ENCODE measurements at places on chromosomes 3 and 15.

DNA sequence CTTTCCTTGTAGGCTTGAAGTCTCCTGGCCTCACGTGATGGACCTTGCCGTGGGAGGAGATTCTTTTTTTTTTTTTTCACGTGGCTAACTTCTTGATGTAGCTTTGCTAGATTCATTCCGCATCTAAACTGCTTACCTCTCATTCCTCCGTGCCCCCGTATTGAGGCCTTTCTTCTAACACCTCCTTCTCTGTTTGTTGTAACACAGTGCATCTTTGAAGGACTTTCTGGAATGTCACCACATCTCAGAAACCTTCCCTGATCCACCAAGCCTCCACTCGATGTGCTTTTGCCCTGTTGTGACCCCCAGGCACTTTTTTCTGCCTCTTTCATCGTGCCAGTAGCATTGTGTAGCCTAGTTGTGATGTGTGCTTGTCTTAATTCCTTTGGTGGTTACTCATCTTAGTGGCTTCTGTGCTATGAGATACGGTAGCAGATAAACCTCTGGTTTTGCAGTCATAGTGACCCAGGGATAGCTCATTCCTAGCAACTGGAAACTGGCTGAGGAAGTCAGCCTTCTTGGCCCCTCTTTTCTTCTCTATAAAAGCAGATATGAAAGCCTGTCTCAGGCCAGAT is 1.6 kb upstream of the BNC1 start:
- no peak for DNase-seq

GRCh38 chr3:117586161-117586560 is 876.6 kb downstream of the TUSC7 start:
- DNase-seq = no peak

GRCh38 chr3:124267406-124267805 is 275.5 kb upstream of the ROPN1 start:
- no peak for DNase-seq

GRCh38 chr3:136296960-136297359 is 46.8 kb downstream of the PCCB start:
- DNase-seq = no peak

- no peak for DNase-seq
These were observed 14.7 kb downstream of the CCR1 start for GRCh38 chr3:46193436-46193835.

DNA sequence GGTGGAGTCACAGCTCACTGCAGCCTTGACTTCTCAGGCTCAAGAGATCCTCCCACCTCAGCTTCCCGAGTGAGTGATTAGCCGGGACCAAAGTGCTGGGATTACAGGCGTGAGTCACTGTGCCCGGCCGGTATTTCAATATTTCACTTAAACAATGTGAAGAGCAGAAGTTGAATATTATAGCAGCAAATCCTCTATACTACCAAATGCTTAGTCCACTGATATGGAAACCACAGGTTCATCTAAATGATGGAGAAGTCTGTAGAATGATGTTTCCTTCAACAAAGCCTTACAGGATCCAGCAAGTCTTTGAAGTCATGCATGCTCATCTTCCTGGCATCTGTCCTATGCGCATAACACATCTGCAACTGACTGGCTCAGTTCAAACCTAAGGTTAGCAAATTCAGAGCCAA is 20.3 kb upstream of the UACA start:
- DNase-seq = no peak

DNA sequence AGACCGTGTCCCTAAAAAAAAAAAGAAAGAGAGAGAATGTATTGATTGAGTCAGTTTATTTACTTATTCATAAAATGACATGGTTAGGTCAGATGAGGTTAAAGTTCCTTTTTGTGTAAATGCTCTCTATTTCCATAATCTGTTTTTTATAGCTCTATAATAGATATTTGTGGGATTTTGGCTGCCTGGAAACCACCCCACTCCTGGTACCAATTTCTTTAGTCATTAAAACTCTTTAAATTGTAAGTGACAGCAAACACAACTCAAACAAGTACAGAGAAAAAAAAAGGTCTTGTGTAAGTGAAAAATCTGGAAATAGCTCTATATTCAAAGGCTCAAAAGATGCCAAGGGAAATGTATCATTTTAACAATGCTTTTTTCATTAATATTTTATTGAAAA is 11.0 kb upstream of the PPP4R2 start:
- DNase-seq = no peak

DNA sequence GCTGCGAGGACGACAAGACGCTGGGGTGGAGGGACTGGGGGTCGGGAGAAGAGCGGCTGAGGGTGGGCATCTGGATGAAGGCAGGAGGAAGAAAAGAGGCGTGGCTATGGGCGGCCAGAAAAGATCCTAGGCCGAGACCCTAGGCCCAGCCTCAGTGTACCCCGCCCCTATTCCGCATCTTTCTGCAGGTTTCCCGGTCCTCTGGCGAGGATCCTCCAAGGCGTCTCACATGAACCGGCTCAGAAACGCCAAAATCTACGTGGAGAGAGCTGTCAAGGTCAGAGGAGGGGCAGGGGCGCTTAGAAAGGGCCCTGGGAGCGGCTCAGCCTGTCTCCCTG is 340 bp downstream of the TTLL3 start:
- no peak for DNase-seq

- no peak for DNase-seq
These were observed 138.3 kb upstream of the UBP1 start for GRCh38 chr3:33578325-33579177.

GRCh38 chr3:13564751-13565560 is 16.0 kb downstream of the FBLN2 start:
- DNase-seq = no peak

DNA sequence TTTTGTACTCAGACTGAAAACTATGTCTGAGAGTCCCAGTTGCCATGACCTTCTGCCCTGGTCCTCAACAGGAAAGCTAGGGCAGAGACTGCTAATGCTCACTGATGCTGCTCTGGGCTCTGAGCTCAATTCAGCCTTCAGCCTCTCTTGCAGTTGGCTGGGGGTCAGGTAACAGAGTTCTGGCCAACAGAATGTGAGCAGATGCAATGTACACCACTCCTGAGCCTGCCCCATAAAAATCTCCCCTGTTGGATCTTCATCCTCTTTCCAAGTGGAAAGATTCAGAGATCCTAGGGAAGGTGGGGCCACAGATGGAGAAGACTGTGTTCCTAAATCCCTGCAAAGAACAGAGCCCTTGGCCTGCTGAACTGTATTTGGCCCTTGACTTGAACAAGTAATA is 87.8 kb downstream of the PDZRN3 start:
- no peak for DNase-seq

DNA sequence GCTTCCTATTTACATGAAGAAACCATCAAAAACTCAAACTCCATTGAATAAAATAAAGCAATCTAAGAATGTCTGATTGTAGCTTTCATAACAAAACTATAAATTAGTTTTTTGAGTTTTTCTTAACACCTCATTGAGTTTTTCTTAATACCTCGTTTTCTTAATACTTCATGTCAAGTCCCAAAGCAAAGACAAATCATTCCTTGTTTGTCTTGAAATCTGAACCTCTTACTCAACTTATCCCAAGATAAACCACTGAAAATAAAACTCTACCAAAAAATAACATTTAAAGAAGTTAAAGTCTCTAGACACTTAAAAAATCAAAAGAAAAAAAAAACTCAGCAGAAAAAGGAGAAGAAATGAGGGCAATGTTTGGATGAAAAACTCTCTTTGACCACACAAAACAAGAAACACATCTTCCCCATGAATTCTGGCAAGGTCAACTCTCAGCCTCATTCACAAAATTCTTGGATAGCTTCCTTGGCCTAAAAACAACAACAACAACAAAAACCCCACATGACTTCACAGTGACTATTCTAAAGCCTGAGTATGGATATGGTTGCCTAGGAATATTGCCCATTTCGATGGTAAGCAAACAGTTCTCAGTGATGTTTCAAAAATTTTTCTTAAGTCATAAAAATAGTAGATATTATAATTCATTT is 38.2 kb downstream of the TMCC1 start:
- DNase-seq = no peak

- DNase-seq = no peak
These were observed 21.4 kb downstream of the CCDC191 start for GRCh38 chr3:114034787-114035545.

DNA sequence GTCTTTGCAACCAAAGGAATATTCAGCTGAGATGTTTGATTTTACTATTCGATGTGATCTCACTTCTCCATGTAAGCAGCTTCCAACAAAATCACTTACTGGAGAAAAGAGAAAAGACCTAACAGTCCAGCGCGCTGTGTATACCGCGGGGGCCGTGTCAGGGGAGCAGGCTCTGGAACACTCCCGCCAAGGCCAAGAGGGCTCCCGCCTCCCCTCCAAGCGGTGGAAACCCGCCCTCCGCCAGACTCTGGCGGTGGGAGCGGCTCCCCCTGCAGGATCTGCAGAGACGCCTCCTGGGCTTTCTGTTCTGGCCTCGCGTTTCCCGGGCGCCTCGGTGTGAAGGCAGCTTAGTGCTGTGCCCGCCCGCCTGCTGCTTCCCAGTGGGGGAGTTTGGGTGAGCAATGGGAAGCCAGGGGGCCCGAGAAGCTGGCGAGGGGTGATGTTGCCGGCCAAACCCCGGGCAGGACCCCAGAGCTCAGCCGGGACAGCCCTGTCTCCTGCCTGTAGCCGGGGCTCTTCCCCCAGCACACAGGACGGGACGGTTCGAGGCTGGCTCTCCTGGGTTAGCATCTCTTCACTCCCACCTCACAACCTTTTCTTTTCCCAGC is 36.3 kb downstream of the CHST14 start:
- DNase-seq = peak; percentile 41

- no peak for DNase-seq
These were observed 610.8 kb downstream of the NTRK3 start for GRCh38 chr15:87645723-87646122.

GRCh38 chr15:88069561-88069960 is 187.0 kb downstream of the NTRK3 start:
- no peak for DNase-seq

GRCh38 chr15:51866751-51867150 is 37.3 kb downstream of the TMOD3 start:
- no peak for DNase-seq

DNA sequence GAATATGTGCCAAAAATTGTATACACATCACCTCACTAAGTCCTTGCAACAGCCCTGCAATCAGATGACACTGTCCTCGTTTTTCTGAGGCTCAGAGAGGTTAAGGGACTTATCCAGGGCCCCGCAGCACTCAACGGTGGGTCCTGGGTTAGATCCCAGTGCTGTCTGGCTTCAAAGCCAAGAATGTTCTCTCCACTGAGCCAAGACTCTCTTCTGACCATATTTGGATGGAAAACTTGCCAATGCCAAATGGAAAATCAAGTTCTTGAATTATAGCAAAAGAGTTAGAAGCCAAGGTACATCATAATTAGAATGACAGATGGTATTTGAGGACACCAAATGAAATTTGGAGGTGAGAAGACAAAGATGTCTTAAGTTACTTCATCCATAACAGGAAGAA is 75.9 kb downstream of the NCEH1 start:
- DNase-seq = no peak

DNA sequence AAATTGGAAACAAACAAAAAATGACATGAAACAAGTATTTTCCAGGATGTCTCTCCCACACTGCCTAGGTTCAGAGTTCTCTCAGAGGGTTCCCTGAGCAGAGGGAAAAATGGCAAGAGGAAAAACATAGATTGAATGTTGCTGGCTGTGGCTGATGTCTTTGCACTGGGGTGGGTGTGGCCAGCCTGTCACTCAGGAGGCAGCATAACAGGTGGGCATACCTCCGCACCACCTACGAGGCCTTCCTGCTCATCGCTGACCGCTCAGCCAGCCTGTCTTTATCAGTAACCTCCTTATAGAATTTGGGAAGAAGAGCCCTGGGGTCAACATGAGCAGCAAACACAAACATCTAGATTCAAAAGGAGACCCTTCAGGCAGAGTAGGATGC is 216.6 kb upstream of the UMPS start:
- DNase-seq = no peak

DNA sequence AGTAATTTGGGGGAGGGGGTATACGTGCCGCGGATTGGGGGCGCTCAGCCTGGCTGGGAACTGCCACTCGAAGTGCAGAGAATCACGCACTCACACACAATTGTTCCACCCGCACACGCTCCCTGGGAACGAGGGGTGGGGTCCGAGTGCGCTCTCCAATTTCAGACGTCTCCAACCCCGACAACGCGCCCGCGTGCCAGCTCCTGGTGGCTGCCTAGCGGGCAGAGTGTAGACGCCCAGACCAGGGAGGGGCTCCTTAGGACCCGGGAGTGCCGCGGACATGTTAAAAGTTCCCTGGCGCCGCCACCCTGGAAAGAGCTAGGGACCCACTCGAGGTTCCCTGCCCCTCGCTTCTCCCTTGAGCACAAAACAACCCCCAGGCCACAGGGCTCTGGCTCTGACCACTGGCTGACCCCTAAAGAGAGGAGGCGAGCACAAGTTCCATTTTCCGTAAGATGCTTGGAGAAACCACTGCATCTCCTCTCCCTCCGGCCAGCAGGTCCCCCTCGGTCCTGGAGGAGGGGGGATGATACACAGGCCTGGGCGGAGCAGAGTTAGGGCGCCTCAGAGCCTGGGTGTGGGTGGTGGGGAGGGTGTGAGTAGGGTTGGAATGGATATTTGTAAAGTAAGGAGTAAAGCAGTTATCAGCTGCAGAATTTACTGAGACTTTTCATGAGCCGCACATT is 894 bp upstream of the ANKRD63 start:
- no peak for DNase-seq

- no peak for DNase-seq
These were observed 70.1 kb downstream of the ST8SIA2 start for GRCh38 chr15:92463826-92464225.

- DNase-seq = no peak
These were observed at the start of gene CORO2B for GRCh38 chr15:68578980-68579935. Gene CORO2B, plus strand, starts transcription at chr15:68578993. Its CDS starts 270 bp downstream, at chr15:68579263.

GRCh38 chr15:35104526-35105147 is 19.5 kb upstream of the NANOGP8 start:
- DNase-seq = no peak

DNA sequence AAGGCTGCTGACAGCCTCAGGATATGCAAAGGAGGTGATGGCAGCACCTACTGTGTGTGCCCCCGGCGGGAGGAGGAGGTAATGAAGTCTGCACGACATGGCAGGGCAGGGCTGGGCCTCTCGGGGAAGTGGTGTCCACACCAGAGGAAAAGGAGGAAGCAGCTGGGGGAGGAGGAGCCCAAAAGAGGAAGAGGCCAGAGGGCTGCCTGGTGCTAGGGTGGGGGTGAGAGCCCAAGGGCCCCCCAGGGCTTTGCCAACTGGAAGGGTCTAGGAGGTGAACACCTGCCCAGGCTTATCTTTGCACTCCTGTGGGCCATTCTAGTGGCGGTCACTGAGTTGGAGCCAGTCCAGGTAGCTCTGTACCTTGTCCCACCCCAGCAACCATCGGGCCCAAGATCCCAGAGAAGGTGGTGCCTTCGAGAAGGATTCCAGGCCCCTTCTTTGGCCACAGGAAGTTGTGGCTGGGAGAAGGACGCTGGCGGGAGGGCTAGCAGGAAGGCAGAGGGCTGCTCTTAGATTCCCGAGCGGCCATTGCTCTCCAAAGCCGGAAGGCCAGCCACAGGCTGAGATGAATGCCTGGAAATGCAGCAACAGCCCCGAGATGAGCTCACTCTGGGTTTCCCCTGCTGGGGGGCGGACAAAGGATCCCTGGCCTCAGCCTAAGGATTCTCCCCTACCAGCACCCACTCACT is 7.0 kb downstream of the GNAI2 start:
- no peak for DNase-seq

- DNase-seq = no peak
These were observed at the start of gene SLC6A1 for GRCh38 chr3:10992017-10992942. Gene SLC6A1, plus strand, starts transcription at chr3:10992748. Its CDS starts 24,464 bp downstream, at chr3:11017212.
